ENCODE measurements at places on chromosomes 3 and 15.

GRCh38 chr15:68599560-68600071 is 20.8 kb downstream of the CORO2B start:
- DNase-seq = peak; percentile 73

GRCh38 chr3:100057716-100058575 is 56.4 kb downstream of the FILIP1L start:
- no peak for DNase-seq

DNA sequence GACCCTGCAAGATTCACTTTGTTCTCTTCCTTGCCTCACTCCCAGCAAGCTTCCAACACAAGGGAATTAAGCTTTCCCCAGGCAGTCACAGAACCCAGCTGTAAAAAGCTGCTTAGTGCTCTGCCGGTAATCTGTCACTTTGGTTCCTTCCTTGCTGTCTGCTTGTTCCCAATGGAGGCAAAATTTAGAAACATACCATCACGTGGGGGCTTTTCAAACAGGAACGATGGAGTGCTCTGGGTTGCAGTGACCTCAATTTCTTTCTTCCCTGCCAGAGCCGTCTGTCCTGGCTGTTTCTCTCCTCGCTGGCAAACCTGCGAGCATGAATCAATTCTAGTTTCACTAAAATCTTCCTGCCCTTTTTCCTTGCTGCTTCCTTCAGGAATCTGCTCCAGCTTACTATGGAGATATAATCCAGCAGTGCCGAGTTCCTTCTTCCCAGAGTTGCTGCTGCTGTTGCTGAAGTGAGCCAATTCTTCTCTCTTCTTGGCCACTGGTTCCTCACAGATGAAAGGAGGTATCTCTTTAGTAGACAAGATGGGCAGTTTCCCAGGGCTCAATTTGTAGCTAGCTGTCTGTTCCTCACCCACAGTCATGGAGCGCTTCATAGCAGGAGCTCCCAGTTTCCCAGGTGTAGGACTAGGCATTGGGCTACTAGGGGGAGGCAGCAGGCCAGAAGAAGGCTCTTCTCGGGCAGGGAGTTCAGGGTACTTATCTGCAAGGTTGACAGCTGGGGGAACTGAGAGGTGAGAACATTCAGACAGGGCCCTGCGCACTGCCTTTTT is 88.1 kb downstream of the DHX30 start:
- peak; percentile 48 for DNase-seq

DNA sequence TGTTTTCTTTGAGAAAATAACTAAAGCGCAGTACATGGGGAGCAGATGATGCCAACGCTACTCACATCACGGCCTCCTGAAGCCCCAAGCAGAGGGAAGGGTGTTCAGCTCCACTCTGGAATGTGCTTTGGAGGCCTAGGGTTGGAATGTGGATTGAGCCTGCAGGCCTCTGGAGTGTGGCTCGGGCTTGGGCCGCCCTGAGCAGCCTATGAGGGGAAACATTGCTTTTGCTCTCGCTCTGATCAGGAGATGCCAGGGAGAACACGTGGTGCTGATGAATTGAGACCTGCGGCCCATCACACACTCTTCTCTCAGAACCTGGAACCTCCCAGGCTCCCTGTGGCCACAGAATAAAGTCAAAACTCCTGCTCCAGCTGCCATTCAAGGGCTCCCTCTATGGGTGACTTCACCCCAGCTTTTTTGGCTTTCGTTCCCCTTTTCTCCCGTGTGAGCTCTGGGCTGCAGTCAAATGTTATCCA is 23.3 kb downstream of the CCDC13 start:
- DNase-seq = no peak

DNA sequence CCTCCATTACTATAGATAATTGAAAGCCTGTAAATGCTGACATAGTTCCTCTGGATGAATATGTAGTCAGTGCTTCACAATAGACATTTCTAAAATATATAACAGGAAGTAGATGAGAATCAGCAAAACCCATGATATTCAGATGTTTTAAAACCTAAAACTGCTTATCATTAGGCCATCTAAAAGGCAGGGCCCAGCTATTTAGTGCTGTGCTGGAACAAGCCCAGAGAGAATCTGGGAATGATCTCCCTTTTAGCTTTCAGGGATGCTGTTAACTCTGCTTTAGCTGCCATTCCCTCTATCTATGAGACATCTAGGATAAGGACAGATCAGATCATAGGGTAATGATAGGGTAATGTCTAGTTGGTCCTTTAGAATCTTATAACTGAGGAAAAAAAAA is 106.8 kb downstream of the SLMAP start:
- DNase-seq = no peak

DNA sequence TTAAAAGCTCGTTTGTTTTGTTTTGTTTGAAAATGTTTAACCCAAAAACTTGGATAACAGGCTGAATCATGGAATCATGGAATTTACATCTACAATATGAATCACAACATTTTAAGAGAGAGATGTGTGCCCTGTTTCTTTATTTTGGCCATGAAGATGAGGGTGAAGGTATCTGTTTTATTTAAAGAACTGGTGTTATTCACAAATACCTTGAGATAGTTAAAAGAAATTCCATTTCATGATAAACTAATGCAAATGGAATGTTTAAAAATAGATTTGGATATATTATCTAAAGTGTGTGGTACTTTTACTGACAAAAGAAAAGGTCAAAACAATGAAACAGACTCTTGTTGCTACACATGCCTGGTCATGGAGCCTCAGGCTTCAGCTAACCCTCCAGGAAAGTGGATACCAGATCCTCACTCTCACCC is 486.0 kb upstream of the CFAP20DC start:
- no peak for DNase-seq

GRCh38 chr3:188244395-188244861 is 90.5 kb downstream of the LPP start:
- no peak for DNase-seq

- no peak for DNase-seq
Measured at GRCh38 chr15:52113708-52114107, 1.1 kb upstream of the BCL2L10 start.

DNA sequence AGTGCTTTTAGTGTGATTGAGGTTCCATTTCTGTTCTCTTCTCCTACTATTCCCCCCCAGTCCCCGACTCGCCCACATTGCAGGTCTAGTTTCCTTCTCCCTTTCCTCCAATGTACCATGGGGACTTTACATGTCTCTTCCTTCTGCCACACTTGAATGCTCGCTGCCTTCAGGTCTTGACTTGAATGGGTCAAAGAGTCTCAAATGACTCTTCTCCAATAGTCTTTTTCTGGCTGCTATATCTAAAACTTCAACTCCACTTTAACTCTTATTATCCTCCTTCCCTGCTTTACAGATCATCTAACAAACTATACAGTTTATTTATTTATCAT is 213.9 kb upstream of the SLC2A2 start:
- no peak for DNase-seq

GRCh38 chr3:172254542-172254941 is 193.7 kb downstream of the GHSR start:
- no peak for DNase-seq

- no peak for DNase-seq
Measured at GRCh38 chr15:27741226-27741860, 357.8 kb downstream of the OCA2 start.

- no peak for DNase-seq
Measured at GRCh38 chr3:124636863-124637296, 93.4 kb upstream of the UMPS start.

DNA sequence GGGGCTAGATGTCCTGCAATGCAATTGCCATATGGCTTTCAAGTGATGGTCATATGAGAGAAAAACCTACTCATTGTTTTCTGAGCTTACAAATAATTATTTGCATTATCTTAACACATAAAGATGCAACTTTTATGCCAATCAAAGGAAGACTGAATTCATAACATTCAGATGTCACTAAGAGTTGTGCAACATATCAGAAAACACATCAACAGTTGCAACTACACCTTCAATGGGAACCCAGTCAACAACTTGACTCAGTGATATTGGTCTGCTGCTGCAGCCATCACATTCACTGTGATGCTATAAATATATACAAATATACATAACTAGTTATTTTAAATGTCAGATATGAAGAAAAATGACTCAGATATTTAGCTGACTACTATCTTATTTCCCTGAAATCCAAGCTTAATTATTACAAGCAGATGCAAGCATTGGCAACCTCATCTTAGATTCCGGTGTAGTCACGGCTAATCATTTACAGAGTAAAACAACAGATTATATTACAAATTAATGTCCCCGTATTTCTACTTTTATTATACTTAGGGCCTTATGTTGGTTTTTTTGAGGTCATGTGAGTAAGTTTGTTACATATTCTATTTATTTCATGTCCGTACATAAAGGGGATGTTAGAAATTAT is 23.7 kb downstream of the CNTN3 start:
- DNase-seq = no peak

- no peak for DNase-seq
Measured at GRCh38 chr15:43928152-43928551, 101.3 kb downstream of the WDR76 start.

- no peak for DNase-seq
Measured at GRCh38 chr15:88385078-88385700, 82.0 kb downstream of the MRPL46 start.

Data from ovary (tissue), 10 donors.